ENCODE measurements at places on chromosomes 4 and X.

GRCh38 chrX:112085149-112085548 lies 2.6 kb upstream of the TRPC5 start:
- DNase-seq: no peak

- DNase-seq: no peak
Observed at GRCh38 chr4:151035328-151035727, 20.2 kb upstream of the LRBA start.

DNA sequence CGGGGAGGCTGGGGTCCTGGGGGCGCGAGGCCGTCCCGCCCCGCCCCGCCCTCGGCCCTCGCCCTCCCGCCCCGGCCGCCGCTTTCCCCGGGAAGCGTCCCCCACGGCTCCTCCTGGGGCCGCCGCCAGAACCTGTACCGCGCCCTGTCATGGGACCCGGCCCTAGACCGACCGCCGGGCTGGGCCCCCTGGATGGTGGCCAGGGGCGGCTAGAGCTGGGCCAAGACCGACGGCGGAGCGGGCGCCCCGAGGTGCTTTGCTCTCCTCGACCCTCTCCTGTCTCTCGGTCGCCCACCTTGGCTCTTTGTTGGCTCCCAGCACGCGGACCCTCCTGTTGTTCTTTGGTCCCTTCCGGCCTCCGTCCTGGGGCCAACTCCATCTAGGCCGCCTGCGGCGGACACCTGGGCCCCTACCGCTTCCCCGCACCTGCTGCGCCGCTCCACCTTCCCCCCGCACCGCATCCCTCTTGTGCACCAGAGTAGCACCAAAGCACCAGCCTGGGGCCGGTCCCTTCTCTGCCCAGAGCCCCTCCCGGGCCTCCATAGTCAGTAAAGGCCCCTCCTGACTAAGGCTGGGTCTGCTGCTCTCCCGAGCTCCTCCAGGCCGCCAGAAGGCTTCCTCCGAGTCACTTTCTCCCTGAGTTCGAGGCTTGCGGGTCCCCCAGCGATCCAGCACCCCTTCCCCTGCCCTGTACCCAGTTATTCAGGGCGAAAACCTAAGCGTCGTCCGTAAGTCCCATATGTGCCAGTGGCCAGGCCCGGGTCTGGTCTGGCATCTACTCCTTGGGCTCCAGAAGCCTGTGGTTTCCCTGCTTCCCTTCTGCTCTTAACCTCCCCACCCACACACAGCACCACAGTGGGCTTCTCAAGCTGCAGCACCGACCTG lies 587 bp downstream of the TACC3 start:
- DNase-seq: no peak

GRCh38 chr4:10119278-10119677 lies 2.7 kb upstream of the WDR1 start:
- no peak for DNase-seq

GRCh38 chrX:112163906-112164305 lies 81.3 kb upstream of the TRPC5 start:
- DNase-seq: no peak

GRCh38 chr4:74109116-74109869 lies 10.3 kb upstream of the CXCL2 start:
- no peak for DNase-seq

DNA sequence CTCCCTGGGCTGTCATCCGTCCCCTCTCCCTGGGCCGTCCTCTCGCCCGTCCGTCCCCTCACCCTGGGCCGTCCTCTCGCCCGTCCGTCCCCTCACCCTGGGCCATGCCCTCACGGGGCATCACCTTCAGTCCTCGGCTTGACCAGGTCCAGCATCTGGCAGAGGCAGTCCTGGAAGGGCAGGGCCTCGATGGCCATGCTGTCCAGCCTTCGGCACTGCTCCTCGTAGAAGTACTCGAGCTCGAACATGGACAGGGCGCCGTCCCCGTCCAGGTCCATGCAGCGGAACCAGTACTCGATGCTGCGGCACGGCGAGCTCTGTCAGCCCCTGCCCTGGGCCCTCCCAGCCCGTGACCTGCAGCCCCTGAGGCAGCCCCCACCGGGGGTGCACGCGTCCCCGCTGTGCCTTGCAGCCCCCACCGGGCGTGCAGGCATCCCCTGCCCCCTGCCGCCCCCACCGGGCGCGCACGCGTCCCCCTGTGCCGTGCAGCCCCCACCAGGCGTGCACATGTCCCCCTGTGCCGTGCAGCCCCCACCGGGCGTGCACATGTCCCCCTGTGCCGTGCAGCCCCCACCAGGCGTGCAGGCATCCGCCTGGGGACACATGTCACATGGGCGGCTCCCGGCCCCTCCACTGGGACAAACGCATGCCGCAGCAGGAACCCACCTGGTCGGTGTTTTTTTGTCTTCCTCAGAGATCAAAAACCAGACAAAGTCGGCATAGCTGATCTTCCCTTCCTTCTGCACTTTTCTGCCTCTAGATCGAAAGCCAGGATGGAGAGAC lies 22.2 kb upstream of the GTPBP6 start:
- no peak for DNase-seq

DNA sequence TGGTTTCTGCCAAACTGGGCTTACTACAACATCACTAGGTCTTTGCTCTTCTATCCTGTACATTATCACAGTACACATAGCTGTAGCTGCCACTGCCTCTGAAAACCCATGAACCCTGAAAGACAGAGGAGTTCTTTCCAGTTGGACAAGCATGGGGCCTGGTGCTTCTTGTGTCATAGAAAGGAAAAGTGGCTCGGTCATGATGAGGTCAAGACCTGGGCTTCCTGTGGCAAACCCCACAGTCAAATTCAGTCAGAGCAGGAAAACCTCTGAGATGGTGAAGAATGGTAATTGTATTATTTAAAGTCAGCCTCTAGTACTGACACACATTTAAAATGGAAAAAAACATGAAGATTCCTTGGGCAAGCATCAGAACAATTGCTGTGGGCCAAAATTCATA lies 133.3 kb upstream of the PRPS2 start:
- DNase-seq: no peak

DNA sequence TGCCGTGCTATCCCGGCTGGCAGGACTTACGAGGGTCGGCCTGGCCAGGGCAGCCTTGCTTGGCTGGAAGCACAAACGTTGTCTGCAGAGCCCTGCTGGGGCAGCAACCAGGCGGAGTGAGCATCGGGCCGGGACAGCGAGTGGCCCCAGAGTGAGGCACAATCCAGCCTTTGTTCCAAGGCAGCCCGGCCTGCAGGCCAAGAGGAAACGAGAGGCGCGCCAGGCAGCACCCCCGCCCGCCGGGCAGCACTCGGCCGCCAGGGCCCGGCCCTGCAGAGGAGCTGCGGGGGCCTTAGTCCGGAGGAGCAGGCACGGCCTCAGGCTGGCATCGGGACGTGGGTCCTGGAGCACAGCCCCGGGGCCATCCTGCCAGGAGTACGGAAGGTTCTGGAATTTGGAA lies 24.1 kb downstream of the FGFRL1 start:
- no peak for DNase-seq

DNA sequence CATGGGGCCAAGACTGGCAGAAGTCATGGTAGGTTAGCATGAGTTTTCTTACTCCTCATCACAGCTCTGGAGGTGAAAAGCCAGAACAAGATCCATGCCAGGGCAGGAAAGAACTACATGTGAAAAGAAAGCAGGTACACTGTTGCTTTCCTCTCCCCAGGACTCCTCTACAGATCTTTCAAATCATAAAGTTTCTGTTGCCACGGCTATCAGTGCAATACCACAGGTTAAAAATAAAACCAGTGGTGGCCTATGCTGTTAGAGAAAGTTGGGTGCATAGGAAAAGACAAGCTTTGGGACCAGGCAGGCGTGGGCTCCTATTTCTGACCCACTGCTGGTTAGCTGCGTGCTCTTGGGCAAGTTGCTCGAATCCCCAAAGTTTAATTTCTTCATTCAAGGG lies 81.4 kb downstream of the SH3RF1 start:
- no peak for DNase-seq

DNA sequence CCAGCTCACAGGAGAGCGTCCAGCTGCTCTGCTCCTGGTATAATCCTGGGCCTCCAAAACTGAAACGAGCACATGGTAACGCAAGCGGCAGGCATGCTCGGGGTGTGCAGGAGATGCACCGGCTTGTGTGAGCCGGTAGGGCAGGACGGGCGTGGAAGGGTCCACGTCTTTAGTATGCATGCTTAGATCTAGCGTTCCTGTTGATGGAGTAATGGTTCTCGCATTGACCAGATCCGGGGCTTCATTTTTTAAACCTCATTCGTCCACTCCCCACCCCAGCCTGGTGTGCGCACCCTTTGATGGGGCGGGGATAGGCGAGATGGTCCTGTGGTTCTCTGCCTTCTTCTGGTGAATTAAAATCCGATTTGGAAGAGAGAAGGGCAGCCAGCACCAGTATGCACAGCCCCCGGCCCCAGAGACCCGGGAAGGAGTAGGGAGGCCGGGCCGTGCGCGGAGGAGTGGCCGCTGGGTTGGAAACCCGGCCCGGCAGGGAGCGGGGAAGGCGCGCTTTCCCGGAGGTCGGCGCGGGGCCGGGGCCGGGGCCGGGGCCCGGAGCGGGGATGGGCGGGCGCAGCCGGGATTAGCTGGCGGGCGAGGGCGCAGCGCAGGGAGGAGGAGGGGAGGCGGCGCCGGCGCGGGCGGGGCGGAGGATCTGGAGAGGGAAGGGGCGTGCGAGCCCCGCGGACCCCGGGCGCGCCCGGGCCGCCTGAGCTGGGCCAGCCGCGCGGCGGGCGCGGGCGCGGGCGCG lies 39.9 kb downstream of the FAM149A start:
- DNase-seq: no peak

GRCh38 chr4:177555007-177555574 lies 112.9 kb upstream of the AGA start:
- DNase-seq: no peak

DNA sequence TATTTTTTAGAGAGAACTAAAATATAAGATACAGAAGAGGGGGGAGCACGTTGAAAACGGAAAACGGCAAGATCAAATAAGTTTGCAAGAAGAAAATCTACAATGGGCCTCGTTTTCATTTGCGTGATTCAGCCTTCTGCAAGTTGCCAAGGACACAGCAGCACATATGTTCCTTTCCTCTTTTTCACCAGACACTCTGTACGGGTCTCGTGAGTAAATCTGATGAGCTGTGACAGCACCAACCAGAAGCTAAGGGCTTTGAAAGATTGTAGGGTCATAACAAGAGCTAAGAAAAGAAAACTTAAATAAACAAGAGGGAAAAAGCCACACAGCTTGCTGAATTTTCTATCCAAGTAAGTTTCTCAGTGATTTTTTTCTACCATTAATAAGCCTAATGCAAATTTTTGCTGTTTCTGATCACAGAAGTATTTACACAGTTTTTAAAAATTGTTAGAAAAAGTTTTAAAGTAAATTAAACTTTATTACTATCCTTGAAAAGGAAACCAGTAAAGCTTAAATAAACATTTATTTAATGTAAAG lies 63.4 kb downstream of the SCML2 start:
- no peak for DNase-seq

All from stimulated activated CD8-positive, alpha-beta memory T cell treated with anti-CD3 and anti-CD28 coated beads, Interleukin-15, amount 100 ng/mL, for 4 hours (primary cell).